ENCODE measurements at places on chromosomes 6 and 20. TPM values are rescaled to one million over a fixed set of nuclear protein-coding genes. Genes with fewer than 3 reads are reported as not detected.

NAPB gene
- 7.4 TPM for total RNA-seq

CGAS gene
- 8.3 TPM for total RNA-seq

BTNL2 gene
- total RNA-seq = not detected

IBTK gene
- 30.3 TPM for total RNA-seq

EYA2 gene
- 1.7 TPM for total RNA-seq

CHMP4B gene
- total RNA-seq = 80.0 TPM

- DNase-seq = no peak
These were observed 37.4 kb downstream of the MDGA1 start for GRCh38 chr6:37660317-37660716.

- DNase-seq = no peak
These were observed 45.2 kb upstream of the FANCE start for GRCh38 chr6:35406711-35407485.

- DNase-seq = no peak
These were observed at the start of gene ADAM33 for GRCh38 chr20:3681931-3682781. ADAM33 (minus strand) TSS chr20:3682010; CDS start chr20:3682004, 6 bp downstream.

DNA sequence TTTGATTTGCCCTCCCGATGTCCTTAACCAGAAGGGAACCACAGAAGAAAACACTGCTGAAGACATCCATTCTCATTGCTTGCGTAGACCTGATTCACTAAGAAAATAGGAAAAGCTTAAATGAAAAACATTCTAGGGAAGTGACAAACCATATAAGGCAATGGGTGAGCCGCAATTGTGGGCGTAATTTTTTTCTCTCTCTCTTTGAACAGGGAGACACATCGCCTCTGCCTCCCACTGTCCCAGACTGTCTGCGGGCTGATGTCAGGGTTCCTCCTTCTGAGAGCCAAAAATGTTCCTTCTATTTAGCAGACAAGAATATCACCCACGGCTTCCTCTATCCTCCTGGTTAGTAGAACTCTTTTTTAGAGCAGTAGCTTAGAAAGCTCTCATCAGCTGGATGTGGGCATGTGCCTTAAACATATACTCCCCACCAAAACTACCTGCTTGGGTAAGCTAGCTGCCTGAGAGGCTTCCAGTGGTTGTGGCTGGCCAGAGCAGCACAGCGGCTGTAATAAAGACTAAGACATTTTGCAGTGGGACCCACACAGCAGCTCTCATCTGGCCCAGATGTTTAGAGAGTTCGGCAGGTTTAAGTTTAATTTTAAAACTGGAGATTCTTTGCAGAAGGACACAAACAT, 22.7 kb upstream of the CTAGE9 start:
- no peak for DNase-seq

GRCh38 chr20:5570452-5570851, 179.7 kb upstream of the SHLD1 start:
- DNase-seq = no peak

DNA sequence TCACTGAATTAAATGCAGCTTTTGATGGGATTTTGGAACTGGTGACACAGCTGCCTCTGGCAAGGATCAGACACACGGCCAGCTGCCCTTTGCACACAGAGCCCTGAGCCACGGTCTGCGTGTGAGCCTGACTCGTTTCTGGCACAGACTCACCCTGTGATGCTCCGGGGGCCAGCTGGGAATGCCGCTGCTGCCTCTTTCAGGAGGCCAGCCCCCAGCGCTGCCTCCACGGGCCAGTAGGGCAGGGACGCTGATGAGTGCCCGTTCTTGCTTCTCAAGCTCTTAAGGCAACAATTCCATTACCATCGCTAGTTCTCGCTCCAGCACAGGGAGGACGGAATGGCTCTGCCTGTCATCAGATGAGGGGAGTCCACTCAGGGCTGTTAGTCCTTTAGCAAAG, 61.6 kb downstream of the IRF4 start:
- DNase-seq = peak; percentile 8

DNA sequence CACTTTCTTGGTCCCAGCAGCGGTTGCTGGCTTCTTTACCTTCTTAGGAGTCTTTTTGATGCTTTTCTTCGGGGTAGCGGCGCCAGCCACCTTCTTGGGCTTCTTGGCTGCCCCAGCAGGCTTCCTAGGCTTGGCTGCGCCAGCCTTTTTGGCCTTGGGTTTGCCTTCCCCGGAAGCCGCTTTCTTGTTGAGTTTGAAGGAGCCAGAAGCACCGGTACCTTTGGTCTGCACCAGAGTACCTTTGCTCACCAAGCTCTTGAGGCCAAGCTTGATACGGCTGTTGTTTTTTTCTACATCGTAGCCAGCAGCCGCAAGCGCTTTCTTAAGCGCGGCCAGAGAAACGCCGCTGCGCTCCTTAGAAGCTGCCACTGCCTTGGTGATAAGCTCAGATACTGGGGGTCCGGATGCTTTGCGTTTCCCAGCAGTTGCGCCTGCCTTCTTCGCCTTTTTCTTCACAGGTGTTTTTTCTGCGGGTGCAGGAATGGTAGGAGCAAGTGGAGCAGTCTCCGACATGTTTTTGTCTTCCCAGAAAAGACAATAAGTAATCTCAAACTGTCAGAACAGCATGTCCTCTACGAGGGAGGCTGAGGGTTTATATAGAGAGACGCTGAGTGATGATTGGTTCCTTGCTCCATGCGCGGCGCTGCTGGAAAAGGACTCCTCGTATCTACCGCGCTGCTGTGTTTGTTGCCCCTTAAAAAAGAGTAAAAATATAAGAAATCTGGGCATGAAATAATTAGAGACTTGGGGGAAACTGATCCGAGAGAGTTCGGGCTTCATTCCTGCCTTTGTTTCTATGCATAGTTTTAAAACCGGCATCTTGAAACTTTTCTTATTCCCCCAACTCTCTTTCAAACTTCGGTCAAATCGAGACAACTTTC, 130.3 kb upstream of the BTN3A2 start:
- DNase-seq = peak; percentile 93

- no peak for DNase-seq
These were observed 1.5 kb upstream of the HMGN4 start for GRCh38 chr6:26536571-26537159.

DNA sequence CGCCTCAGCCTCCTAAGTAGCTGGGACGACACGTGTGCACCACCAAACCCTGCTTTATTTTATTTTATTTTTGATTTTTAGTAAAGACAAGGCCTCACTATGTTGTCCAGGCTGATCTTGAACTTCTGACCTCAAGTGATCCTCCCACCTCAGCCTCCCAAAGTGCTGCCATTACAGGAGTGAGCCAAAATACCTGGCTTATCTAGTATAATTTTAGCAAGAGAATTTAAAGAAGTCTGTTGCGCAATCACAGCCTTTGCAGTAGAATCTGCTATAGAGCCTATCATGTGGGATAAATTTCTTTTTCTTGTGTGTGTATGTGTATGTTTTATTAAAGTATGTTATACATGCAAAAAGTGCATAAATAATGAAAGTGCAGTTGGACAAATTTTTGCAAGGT, 92.1 kb upstream of the ANKEF1 start:
- no peak for DNase-seq

Data from Peyer's patch (tissue), 4 donors.